ENCODE measurements at places on chromosomes 2 and 18. TPM values are rescaled to one million over a fixed set of nuclear protein-coding genes. Genes with fewer than 3 reads are reported as not detected.

Gene LRRC30
- not detected for total RNA-seq

Gene DUSP2
- 1.0 TPM for total RNA-seq

Gene TFPI
- 111 TPM for total RNA-seq

Gene ALLC
- not detected for total RNA-seq

Gene ZNF521
- 23.6 TPM for total RNA-seq

Gene NOP58
- 38.8 TPM for total RNA-seq

Gene EVX2
- not detected for total RNA-seq

Gene RAPGEF4
- 1.3 TPM for total RNA-seq

Gene CNGA3
- under 0.01 TPM for total RNA-seq

Gene SGPP2
- total RNA-seq: not detected

Gene PRSS56
- not detected for total RNA-seq

Gene CD226
- 0.33 TPM for total RNA-seq

Gene GAL3ST2
- not detected for total RNA-seq

Gene IKZF2
- total RNA-seq: 8.2 TPM

Gene EPHA4
- 12.8 TPM for total RNA-seq

Gene LYPD6B
- not detected for total RNA-seq

Gene GLI2
- 3.3 TPM for total RNA-seq

Gene AGXT
- total RNA-seq: not detected

Gene CAPG
- total RNA-seq: 105 TPM

Gene CDH2
- 2.0 TPM for total RNA-seq

Gene FAM228A
- 0.99 TPM for total RNA-seq

Measured in fibroblast of lung (primary cell).